ENCODE measurements at places on chromosomes 12 and 14.
A peak's percentile ranks its signal among the peaks of the same experiment; 100 is the strongest.

DNA sequence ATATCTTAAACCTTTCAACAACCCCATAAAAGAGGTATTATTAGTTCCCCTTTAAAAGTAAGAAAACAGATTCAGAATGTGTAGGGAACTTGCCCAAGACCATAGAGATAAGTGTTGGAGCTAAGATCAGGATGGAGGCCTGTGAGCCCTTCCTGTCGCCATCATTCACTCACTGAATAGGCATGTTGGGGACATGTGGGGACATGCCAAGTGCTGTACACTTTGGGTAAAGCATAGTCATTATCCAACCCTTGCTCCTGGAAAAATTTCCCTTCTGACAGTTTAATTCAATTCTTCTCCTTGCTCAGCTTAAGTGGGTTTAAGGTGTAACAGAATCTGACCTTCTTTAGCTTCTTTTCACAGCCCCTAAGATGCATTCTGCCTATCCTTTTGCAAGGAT lies 28.0 kb upstream of the C12orf42 start:
- DNase-seq = peak; percentile 45

- no peak for DNase-seq
Measured at GRCh38 chr12:122793685-122794106, 19.3 kb downstream of the CCDC62 start.

DNA sequence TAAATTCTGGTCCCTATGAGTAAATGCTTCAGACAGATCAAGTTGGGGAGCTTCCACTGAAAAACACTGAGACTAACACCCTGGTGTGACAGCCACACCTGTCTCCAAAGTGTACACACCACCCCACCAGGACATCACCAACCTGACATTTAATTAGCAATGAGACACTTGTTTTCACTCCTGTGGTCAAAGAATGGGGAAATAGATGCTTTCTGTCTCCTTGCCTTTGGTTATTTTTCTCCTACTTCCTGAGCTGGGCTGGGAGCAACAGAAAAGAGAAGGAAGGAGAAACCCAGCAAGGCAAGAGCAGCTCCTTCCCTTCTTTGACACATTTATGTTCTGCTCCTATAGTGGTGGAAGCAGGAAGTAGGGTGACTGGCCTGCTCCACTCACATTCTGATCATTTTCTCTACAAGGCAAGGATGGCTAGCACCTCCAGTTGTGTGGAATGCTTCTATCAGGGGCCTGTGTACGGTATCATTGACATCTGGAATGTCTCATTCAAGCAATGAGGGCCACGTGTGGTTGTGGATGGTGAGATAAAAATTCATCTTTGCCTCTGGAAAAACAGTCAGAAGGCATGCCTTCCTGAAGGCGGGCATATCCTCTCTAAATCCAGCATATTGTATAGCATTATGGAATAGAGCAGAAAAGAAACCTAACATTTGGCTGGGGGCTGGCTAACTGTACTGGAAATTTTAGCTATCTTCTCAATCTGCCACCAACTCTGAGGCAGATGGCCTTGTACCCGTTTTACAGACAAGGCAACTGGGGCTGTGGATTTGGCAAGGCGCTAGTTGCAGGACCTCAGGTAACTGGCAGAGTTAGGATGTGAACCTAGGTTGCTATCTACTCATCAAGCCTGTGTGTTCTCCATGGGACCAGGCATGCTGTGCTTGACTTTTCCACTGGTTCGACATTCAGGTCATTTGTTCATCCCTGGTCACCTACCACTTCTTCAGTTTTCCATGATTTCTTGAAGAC lies 24.8 kb upstream of the LGALS3 start:
- DNase-seq = no peak

- no peak for DNase-seq
Measured at GRCh38 chr14:75558440-75558839, 20.0 kb upstream of the FLVCR2 start.

GRCh38 chr12:128932521-128932920 lies 79.2 kb downstream of the GLT1D1 start:
- DNase-seq = no peak

- DNase-seq = peak; percentile 27
Measured at GRCh38 chr14:59013672-59014298, 174.7 kb upstream of the DAAM1 start.

- DNase-seq = no peak
Measured at GRCh38 chr14:94795372-94795771, 25.5 kb upstream of the GSC start.

DNA sequence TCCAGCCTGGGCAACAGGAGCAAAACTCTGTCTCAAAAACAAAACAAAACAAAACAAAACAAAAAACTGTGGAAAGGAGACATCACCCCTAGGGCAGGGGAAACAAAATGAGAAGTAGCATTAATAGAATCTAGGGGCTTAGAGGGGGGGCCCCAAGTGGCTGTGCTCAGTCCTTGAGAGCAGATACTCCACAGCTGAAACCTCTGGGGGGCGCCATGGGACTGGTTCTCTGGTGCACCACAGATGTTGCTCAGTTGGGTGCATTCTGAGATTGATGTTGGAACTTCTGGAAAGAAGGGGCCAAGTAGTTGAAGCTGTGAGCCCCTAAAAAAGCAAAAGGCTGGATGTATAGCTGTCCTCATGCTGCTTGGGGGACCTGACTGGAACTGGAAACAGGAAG lies 11.8 kb upstream of the SYNE2 start:
- no peak for DNase-seq

- no peak for DNase-seq
Measured at GRCh38 chr12:56160193-56160763, 2.1 kb downstream of the MYL6 start.

DNA sequence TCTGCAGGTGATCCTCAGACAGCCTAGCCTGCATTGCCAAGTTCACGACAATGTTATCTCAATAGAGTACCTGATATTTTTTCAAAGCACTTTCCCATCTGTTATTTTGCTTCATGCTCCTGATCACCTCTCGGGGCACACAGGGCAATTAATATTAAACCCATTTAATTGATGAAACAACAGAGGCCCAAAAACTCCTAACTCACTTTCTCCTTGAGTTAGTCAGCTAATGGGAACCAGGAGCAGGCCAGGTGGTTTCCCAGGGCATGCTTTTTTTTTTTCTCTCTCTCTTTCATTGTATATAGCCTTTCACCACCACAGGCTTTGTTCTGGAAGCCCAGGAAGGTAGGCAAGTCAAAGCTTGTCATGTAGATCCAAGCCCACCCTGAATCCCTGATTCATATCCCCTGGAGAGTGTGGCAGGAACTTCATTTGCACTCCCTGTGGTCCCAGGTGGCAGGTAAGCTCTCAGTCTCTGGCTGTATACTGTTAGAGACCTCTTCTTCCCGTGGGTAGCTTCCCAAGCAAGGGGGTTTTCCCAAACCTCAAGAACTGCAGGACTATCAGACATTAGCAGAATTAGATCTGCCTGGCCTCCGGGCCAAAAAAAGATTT lies 41.6 kb upstream of the MAP1LC3B2 start:
- no peak for DNase-seq

DNA sequence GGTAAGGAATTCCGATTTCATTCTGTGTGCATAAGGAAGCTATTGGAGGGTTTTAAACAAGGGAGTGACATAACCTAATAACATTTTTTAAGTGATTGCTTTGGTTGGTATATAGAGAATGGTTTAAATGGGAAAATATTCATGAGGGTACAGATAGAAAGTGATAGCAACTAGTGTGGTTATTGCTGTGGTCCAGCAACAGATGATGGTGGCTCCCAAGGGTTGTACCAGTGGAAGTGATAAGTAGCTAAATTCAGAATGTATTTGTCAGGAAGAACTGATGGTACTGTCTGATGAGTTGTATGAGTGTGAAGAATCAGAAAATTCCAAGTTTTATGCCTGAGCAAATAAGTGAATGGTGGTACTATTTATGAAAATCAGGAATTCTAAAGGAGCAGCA lies 2.6 kb upstream of the CNOT2 start:
- DNase-seq = no peak

- DNase-seq = no peak
Measured at GRCh38 chr12:70638639-70639360, 1.6 kb upstream of the PTPRB start.

GRCh38 chr12:28209782-28210181 lies 19.5 kb downstream of the CCDC91 start:
- DNase-seq = no peak

GRCh38 chr14:96582995-96583394 lies 80.8 kb downstream of the PAPOLA start:
- DNase-seq = no peak

DNA sequence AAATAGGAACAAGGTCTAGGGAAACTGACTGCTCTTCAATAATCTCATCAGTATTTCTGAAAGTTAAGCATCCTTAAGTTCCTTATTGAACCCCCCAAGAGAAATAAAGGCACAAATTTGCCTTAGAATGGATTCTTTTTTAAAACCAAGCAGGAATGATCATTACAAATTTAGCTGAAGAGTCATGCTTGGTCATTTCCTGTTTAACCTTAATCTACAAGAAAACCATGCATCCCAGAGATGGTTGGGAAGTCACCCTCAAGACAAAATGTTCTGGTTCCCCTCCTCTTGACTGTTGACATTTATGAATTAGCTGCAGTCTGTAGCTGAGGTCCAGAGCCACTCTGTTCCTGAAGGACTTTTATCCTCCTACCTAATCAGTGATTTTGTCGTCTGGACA lies 291.8 kb upstream of the G2E3 start:
- DNase-seq = no peak

GRCh38 chr12:34297790-34298164 lies 275.5 kb downstream of the ALG10 start:
- no peak for DNase-seq

DNA sequence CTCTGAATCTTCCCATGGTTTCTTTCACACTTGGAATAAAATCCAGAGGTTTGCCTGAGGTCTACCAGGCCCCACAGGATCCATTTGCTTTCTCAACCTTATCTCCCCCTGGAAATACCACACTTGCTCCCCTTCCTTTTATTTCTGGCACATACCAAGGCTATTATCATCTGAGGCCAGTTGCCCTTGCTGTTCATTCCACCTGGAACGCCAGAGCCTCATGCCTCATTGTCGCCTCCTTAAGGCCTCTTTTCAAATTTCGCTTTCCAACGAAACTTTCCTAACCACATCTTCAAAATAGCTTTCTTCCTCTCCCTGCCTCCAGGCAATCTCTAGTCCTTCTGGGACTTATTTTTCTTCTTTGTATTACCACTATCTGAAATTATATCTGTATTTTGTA lies 11.2 kb upstream of the LRIG3 start:
- no peak for DNase-seq

GRCh38 chr12:53051058-53051880 lies 1.4 kb downstream of the TNS2 start:
- no peak for DNase-seq

DNA sequence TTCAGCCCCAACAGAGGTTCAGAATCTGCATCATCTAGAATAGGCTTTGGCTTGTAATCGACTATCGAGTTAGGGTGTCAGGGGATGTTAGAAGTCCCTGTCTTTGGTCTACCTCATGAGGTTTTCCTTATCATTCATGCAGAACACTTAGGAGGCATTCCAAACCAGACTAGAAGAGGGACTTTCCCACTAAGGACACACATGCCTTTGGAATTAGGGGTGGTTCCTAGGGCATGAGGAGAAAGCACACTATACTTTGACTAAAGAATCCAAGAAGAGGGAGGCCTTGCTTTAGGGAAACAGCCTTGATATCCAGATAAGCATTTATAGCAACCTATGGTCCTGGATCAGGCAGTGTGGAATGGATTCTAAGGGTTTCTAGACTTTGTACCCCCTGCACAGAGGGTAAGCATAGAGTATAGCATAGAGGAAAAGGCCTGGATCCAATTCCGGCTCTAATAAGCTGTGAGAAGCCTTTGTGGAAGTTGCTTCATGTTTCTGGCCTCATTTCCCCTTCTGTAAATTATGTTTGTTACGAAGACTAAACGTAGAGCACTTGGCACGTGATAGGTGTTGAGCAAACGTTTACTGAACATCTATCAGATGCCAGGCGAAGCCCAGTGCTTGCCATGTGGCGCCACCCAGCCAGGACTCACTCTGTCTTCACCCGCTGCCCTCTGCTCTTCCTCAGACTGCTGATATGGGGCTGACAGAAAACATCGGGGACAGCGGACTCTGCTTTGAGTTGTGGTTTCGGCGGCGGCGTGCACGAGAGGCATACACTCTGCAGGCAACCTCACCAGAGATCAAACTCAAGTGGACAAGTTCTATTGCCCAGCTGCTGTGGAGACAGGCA lies 13.2 kb downstream of the ZNF219 start:
- DNase-seq = no peak

- DNase-seq = no peak
Measured at GRCh38 chr12:13537623-13538022, 341.1 kb downstream of the EMP1 start.

- no peak for DNase-seq
Measured at GRCh38 chr14:72736308-72736707, 157.6 kb downstream of the DPF3 start.

GRCh38 chr14:104794993-104795780 lies at the start of gene AKT1:
Gene AKT1 (minus strand): TSS chr14:104795748. CDS start chr14:104792643, 3,105 bp downstream.
- DNase-seq = no peak

GRCh38 chr12:53180931-53181645 lies 363 bp upstream of the CSAD start:
- DNase-seq = no peak

DNA sequence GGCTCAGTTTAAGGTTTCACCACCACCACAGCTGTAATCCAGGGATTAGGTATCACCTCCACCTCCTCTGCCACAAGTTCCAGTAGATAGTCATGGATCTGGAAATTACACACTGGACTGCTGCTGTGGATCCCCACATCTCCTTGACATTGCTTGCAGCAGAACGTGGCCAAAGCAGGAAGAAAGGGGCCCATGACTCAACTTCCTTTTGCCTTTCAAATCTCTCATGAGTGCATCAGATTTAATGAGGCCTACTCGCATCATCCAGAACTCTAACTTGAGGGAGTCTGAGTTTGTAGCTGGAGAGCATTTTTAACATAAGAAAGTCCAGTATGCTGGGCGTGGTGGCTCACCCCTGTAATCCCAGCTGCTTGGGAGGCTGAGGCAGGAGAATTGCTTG lies 29.2 kb upstream of the TMED10 start:
- peak; percentile 44 for DNase-seq

DNA sequence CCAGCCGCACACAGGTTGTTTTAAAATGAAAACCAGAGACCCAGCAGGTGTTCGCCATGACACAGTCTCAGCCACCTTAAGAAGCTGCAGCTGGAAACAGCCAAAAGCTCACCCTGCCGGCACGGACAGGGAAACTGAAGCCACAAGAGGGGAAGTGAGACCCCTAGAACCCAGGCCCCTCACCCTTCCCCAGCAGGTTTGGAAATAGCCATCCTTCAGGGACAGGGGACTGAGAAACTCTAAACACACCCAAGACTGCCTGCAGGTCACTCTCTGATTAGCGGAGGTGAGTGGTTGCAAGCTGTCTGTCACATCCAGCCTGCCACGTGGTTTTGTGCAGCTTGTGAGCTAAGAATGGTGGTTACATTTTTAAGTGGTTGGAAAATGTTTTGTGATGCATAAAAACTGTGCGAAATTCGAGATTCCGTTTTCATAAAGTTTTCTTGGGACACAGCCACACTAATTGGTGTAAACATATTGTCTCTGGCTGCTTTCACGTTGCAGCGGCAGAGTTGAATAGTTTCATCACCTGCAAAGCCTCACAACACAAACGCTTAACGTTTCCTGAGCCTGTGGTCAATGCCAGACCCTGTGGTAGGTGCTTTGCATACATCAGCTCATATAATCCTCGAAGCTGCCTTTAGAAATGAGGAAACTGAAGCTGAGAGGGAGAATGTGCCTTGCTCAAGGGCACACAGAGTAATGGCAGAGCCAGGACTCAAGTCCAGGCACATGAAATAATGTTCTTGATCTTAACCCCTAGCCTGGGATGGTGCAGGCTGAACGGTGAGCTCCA lies 1.7 kb upstream of the SELPLG start:
- DNase-seq = no peak

- DNase-seq = no peak
Measured at GRCh38 chr12:21774358-21775132, at the start of gene KCNJ8. Gene KCNJ8 (minus strand): TSS chr12:21774706. CDS start chr12:21773616, 1,090 bp downstream.

- no peak for DNase-seq
Measured at GRCh38 chr12:38934078-38934584, 28.7 kb upstream of the CPNE8 start.
